Aortic smooth muscle cell (primary cell): ENCODE measurements at places on chromosomes 1 and 21. TPM values are rescaled to one million over a fixed set of nuclear protein-coding genes. Genes with fewer than 3 reads are reported as not detected.

Gene RHOU
- 0.26 and 0.87 TPM in 2 replicates for total RNA-seq

Gene PTPRC
- 0.12 and 0.40 TPM in 2 replicates for total RNA-seq

Gene PERM1
- total RNA-seq: 0.06 TPM in 1 of 2 replicates, not detected in the other

Gene SSU72
- total RNA-seq: 51.3 and 54.8 TPM in 2 replicates

Gene CCDC24
- 4.0 and 4.8 TPM in 2 replicates for total RNA-seq

Gene NTNG1
- total RNA-seq: 0.06 and 0.13 TPM in 2 replicates

Gene ATAD3B
- 14.2 and 22.7 TPM in 2 replicates for total RNA-seq

Gene PLEKHA6
- total RNA-seq: 0.31 and 1.5 TPM in 2 replicates

Gene GPR3
- total RNA-seq: 0.19 and 0.53 TPM in 2 replicates

Gene HTR6
- 0.06 and 0.13 TPM in 2 replicates for total RNA-seq

Gene AIRE
- total RNA-seq: under 0.01 TPM in 1 of 2 replicates, not detected in the other

Gene UMODL1
- not detected in 2 replicates for total RNA-seq

Gene GAS5
- 252 and 350 TPM in 2 replicates for total RNA-seq

Gene IPP
- total RNA-seq: 14.6 and 15.3 TPM in 2 replicates

Gene PAQR6
- 0.26 and 0.44 TPM in 2 replicates for total RNA-seq

Gene SFN
- 0.40 TPM in 1 of 2 replicates, not detected in the other for total RNA-seq

Gene SELP
- total RNA-seq: 0.12 and 0.40 TPM in 2 replicates

Gene S100A1
- total RNA-seq: 0.19 TPM in 1 of 2 replicates, not detected in the other

Gene LHX8
- total RNA-seq: not detected in 2 replicates

Gene LPGAT1
- 42.0 and 43.0 TPM in 2 replicates for total RNA-seq

Gene ATP1A2
- under 0.01 and 0.31 TPM in 2 replicates for total RNA-seq

Gene OR14A2
- total RNA-seq: not detected in 2 replicates

Gene CLCNKB
- total RNA-seq: under 0.01 TPM in 1 of 2 replicates, not detected in the other

Gene WNT3A
- total RNA-seq: not detected in 2 replicates

Gene DAB1
- under 0.01 TPM in 1 of 2 replicates, not detected in the other for total RNA-seq

Gene ZNF648
- total RNA-seq: not detected in 2 replicates

Gene PLPPR5
- not detected in 2 replicates for total RNA-seq

Gene NUDT4B
- total RNA-seq: 20.1 and 26.1 TPM in 2 replicates
